ENCODE measurements at places on chromosomes 11 and 22.

DNA sequence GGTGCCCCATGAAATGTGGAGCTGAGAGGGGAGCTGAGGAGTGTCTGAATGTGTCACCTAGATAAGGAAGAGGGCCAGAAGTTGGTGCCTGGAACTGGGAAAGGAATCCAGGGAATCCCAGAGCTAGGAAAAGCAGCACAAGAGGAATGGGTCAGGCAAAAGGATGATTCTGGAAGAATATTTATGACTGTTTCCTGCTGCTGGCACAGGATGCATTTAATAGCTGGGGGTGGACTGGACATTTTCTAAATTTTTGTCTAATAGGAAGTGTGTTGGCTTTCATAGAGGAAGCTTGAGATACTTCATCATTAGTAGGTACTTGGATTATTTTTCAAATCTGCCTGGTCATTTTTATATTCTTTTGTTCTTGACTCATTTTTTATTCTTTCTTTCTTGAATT, 17.4 kb upstream of the MRGPRX2 start:
- no peak overlapping the region for H3K4me3 ChIP-seq
- no peaks in the 10 kb centered on the region for H3K4me1 ChIP-seq

GRCh38 chr11:106172386-106172991, 95.0 kb downstream of the AASDHPPT start:
- H3K4me1 ChIP-seq, result peaks cover 19% of the 10 kb centered on the region
- H3K4me3 ChIP-seq, result peak overlapping the region; percentile 63
- H3K27ac ChIP-seq, result peak overlapping the region; percentile 78
- H3K27me3 ChIP-seq, result peaks cover 14% of the 10 kb centered on the region
- H3K36me3 ChIP-seq, result no peaks in the 10 kb centered on the region

- H3K27me3 ChIP-seq, result peaks cover 25% of the 10 kb centered on the region
- no peaks in the 10 kb centered on the region for H3K36me3 ChIP-seq
- no peak overlapping the region for H3K27ac ChIP-seq
- H3K4me1 ChIP-seq, result no peaks in the 10 kb centered on the region
Observed at GRCh38 chr11:117495357-117495756, 167.7 kb downstream of the CEP164 start.

DNA sequence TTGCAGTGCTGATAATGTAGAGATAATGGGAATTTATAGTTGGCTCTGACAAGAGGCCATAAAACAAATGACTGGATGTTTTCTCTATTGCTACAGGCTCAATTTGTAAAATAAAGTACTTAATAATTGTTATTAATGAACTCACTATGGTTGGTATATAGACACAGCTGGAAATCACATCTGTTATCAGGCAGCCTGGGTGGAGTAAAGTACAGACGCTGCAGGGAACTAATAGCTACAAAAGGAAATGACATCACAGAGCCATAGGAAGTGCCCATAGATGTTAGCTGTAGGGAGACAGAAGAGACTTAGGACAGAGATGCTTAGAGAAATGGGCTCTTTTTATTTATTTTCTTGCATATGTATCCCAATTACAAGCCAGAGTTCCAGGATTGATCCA, 81.0 kb upstream of the SNX19 start:
- H3K36me3 ChIP-seq, result no peaks in the 10 kb centered on the region
- H3K4me1 ChIP-seq, result peaks cover 26% of the 10 kb centered on the region
- no peak overlapping the region for H3K4me3 ChIP-seq
- H3K27ac ChIP-seq, result no peak overlapping the region
- DNase-seq, result no peak

DNA sequence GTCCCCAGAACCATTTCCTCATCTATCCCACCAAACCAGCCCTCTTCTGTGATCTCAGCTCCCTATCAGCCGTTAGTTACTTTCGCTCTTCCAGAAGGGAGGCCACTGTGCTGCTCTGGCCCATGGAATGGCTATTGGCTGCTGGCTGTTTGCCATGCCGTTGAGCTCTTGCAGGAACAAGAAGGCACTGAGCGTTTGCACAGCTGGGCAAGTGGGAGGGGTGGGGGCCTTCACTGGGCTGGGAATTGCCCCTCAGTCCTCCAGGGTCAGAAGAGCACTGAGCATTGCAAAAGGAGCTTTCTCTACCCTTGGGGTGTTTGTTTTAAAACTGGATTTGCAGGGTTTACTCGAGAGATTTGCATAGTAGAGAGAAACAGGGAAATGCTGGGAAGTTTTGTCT, 129.0 kb upstream of the PARVA start:
- peak overlapping the region; percentile 38 for H3K4me3 ChIP-seq
- no peaks in the 10 kb centered on the region for H3K27me3 ChIP-seq
- peaks cover 15% of the 10 kb centered on the region for H3K4me1 ChIP-seq
- peaks cover 2% of the 10 kb centered on the region for H3K36me3 ChIP-seq
- DNase-seq, result peak; percentile 88

DNA sequence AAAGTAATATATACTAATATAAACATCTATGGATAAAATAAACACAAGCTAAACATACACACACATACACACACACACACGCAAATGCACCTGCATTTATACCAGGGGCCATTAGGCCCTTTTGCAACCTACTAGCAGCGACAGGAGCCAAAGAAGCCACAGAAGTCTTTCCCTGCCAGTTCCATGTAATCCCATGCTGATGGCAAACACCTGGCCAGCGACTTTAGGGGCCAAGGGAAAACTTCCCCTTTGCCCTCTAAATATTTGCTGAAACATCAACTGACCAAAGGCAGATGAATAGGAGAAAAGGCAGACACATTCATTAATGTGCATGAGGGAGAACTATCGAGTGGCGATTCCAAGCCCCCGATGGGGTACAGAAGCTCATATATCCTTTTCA, 14.8 kb upstream of the P2RY2 start:
- H3K36me3 ChIP-seq, result no peaks in the 10 kb centered on the region
- H3K4me1 ChIP-seq, result no peaks in the 10 kb centered on the region
- DNase-seq, result no peak
- H3K4me3 ChIP-seq, result no peak overlapping the region
- H3K27me3 ChIP-seq, result peaks cover 19% of the 10 kb centered on the region

DNA sequence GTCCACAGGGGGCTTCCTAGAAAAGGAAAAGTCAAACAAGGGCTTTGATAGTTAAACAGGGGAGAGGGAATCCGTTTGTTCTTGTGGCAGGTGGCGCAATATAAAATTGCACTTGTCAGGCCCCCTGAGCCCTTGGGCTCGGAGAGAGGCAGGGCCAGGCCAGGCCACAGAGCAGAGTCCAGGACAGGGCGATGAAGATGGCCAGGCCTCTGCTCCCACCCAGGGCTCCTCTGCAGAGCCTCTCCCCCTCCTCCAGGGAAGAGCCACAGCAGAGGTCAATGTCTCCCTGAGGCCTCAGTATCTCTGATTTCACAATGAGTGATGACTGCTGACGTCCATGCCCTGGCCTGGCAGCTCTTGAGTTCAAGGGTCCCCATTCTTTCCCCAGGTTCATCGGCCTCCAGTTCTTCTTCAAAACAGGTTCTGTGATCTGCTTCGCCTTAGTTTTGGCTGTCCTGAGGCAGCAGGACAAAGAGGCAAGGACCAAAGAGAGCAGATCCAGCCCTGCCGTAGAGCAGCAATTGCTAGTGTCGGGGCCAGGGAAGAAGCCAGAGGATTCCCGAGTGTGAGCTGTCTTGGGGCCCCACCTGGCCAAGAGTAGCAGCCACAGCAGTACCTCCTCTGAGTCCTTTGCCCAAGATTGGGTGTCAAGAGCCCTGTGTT, 36.4 kb upstream of the TPBGL start:
- H3K4me1 ChIP-seq, result no peaks in the 10 kb centered on the region
- no peak overlapping the region for H3K27ac ChIP-seq
- no peaks in the 10 kb centered on the region for H3K36me3 ChIP-seq
- H3K27me3 ChIP-seq, result peaks cover 27% of the 10 kb centered on the region
- H3K4me3 ChIP-seq, result no peak overlapping the region

- H3K4me3 ChIP-seq, result no peak overlapping the region
- no peak overlapping the region for H3K27ac ChIP-seq
- H3K36me3 ChIP-seq, result peaks cover 51% of the 10 kb centered on the region
- no peaks in the 10 kb centered on the region for H3K27me3 ChIP-seq
Observed at GRCh38 chr11:47282462-47282861, 12.5 kb downstream of the MADD start.

GRCh38 chr11:61949169-61950034, 749 bp upstream of the BEST1 start:
- DNase-seq, result peak; percentile 89
- no peak overlapping the region for H3K4me3 ChIP-seq
- H3K36me3 ChIP-seq, result no peaks in the 10 kb centered on the region
- H3K4me1 ChIP-seq, result peaks cover 36% of the 10 kb centered on the region
- H3K27me3 ChIP-seq, result peaks cover 5% of the 10 kb centered on the region

- H3K36me3 ChIP-seq, result no peaks in the 10 kb centered on the region
- H3K4me3 ChIP-seq, result no peak overlapping the region
- H3K27me3 ChIP-seq, result peaks cover 22% of the 10 kb centered on the region
- no peaks in the 10 kb centered on the region for H3K4me1 ChIP-seq
Observed at GRCh38 chr11:119885861-119886567, 157.0 kb upstream of the NECTIN1 start.

- H3K27me3 ChIP-seq, result no peaks in the 10 kb centered on the region
- no peak for DNase-seq
- peaks cover 77% of the 10 kb centered on the region for H3K4me1 ChIP-seq
- H3K4me3 ChIP-seq, result no peak overlapping the region
- H3K27ac ChIP-seq, result peak overlapping the region; percentile 88
- H3K36me3 ChIP-seq, result peaks cover 38% of the 10 kb centered on the region
Observed at GRCh38 chr11:11996321-11997048, 11.9 kb downstream of the DKK3 start.

- no peak overlapping the region for H3K4me3 ChIP-seq
- no peaks in the 10 kb centered on the region for H3K4me1 ChIP-seq
- no peaks in the 10 kb centered on the region for H3K36me3 ChIP-seq
- DNase-seq, result no peak
Observed at GRCh38 chr11:11074686-11075335, 217.0 kb upstream of the ZBED5 start.

DNA sequence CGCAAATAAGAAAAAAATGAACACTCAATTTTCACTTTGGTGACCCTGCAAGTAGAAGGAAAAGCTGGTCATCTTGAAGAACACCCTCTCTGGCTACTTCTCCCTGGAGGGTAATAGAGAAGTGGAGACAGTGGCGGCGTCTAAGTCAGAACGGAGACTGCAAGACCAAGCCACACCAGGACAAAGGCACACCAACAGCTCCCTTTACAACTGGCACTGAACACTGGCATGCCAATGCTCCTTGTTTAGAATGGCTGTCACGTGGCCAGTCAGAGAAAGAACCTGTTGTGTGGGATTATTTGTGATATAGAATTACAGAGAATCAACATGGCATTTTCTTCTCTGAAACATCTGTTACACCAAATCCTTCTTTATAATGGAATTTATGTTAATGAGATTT, 61.3 kb upstream of the YPEL1 start:
- H3K27me3 ChIP-seq, result no peaks in the 10 kb centered on the region
- H3K36me3 ChIP-seq, result peaks cover 37% of the 10 kb centered on the region
- no peaks in the 10 kb centered on the region for H3K4me1 ChIP-seq
- DNase-seq, result no peak

- DNase-seq, result no peak
- no peaks in the 10 kb centered on the region for H3K36me3 ChIP-seq
- H3K4me1 ChIP-seq, result peaks cover 24% of the 10 kb centered on the region
- peak overlapping the region; percentile 96 for H3K27ac ChIP-seq
- no peaks in the 10 kb centered on the region for H3K27me3 ChIP-seq
- peak overlapping the region; percentile 67 for H3K4me3 ChIP-seq
Observed at GRCh38 chr22:35961480-35962295, 66.9 kb downstream of the RBFOX2 start.

All from osteocyte (in vitro differentiated cells).